ENCODE measurements at places on chromosomes 7 and 10.
A peak's percentile ranks its signal among the peaks of the same experiment; 100 is the strongest.

DNA sequence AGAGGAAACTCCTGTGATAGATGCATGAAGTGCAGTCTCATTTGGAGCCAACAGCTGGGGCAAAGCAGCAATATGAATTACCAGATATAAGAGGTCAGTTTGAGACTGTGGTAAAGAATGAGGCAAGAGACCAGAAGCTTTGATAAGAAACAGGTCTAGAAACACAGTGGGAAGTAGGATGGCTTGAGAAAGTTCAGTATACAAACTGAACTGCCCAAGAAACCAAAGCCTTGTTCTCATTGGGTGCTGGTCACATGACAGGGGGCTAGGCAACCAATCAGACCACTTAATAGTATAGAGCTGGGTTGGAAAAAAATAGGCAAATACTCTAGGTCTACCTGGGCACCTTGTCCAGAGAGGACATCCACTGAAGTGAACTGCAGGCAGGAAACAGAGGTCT lies 46.2 kb upstream of the PLCE1 start:
- DNase-seq = no peak

DNA sequence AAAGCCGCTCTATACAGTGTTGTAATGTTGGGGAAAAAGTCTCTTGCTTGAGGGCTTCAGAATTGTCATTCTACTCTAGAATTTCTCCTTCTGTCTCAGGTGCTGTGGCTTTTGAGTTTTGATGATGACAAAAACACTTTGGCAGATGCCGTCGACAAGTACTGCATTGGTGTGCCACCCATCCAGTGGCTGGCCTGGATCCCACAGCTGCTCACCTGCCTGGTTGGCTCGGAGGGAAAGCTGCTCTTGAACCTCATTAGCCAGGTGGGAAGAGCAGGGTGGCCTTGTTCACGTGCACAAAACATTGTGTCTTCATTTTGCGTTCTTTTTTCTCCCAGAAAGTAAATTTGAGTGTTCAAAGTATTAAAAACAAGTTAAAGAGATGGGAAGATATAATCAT lies 112.0 kb downstream of the TRRAP start:
- DNase-seq = no peak

- no peak for DNase-seq
Observed at GRCh38 chr10:44168478-44168877, 216.4 kb downstream of the CXCL12 start.

DNA sequence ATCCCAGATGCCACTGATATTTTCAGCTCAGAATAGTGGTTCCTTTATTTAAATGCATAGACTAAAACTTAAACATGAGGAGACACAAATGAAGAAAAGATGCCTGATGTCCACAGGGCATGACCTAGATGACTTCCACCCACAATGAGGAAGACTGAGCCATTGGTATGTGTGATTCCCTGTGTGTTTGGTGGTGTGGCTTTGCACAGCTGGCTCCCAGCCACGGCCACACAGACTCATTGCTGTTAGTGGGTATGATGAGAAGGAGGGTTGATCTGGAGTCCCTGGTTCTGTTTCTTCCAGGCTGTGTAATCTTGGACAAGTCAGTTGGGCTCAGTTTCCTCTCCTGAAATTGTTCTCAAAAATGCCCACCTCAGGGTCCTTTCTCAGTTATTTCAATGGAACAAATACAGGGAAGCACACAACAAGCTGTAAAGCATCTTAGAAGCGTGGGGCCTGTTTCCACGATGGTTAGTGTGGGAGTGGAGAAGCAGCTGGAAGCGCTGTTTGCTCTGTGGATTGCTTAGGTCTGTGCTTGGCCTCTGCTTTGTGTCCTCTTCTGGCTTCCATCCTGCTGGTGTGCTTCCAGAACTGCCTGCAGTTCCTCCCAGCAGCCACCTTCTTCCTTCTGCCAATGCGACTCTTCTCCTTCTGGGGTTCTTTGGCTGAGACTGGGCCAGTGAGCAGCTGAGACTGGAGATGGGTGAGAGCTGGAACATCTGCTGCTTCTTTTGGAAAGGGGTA lies 303.7 kb downstream of the BMPER start:
- no peak for DNase-seq

- DNase-seq = no peak
Observed at GRCh38 chr7:129389829-129390228, 44.4 kb upstream of the STRIP2 start.

DNA sequence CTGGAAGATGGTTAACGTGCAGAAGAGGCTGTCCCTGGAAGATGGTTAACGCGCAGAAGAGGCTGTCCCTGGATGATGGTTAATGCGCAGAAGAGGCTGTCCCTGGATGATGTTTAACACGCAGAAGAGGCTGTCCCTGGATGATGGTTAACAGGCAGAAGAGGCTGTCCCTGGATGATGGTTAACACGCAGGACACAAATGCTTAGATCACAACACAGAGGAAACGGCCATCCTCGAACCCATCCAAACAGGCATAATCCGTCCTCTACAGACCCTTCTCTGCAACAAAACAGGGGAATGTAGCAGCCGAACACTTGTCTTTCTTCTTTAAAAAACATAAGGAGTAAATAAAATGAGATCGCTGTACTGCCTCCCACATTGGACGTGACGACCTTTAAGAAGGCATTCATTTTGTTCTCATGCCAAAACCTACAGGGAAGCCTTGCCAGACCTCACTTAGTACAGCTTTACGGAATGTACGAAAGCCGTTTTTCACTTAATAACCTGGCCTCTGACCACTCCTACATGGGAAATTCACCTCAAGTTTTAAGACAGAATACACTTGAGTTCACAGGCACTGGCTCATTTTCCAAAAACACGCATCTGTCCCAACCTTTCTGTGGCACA lies 245.2 kb downstream of the ZMYND11 start:
- no peak for DNase-seq

DNA sequence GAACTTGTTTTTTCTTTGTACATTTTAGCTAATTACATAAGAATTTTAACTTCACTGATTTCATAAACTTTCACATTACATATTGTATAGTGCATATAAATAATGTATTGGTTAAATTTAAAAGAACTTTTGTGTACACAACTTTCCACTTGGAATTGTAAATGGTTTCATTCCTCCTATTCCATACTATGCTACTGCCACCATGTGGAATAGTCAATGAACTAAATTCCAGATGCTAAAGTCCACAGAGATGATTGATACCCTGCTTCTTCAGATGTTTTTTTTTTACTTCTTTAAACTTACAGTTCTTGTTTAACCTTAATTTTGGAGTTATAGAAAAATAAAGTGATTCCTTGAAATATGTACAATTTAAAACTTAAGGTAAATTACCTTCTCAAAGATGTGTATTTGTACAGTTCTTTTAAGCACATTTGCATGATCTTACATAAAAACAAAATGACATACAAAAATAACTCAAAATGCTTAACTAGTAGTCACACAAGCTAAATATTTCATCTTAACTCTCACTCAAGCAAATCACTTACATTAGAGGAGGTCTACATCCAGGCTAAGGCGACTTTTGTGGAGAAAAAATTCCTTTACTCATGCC lies 247.6 kb upstream of the HGF start:
- no peak for DNase-seq

DNA sequence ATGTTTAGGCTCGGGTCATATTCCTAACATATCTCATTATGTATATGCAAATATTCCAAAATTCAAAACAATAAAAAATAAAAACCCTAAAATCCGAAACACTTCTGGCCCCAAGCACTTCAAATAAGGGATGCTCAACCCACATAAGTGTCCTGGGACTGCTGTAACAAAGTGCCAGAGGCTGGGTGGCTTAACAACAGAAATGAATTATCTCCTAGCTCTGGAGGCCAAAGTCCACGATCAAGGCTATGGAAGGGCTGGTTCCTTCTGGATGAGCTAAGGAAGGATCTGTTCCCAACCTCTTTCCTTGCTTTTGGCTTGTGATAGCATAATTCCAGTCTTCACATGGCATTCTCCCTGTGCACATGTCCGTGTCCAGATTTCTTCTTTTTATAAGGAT lies 181.6 kb upstream of the NFE2L3 start:
- no peak for DNase-seq

DNA sequence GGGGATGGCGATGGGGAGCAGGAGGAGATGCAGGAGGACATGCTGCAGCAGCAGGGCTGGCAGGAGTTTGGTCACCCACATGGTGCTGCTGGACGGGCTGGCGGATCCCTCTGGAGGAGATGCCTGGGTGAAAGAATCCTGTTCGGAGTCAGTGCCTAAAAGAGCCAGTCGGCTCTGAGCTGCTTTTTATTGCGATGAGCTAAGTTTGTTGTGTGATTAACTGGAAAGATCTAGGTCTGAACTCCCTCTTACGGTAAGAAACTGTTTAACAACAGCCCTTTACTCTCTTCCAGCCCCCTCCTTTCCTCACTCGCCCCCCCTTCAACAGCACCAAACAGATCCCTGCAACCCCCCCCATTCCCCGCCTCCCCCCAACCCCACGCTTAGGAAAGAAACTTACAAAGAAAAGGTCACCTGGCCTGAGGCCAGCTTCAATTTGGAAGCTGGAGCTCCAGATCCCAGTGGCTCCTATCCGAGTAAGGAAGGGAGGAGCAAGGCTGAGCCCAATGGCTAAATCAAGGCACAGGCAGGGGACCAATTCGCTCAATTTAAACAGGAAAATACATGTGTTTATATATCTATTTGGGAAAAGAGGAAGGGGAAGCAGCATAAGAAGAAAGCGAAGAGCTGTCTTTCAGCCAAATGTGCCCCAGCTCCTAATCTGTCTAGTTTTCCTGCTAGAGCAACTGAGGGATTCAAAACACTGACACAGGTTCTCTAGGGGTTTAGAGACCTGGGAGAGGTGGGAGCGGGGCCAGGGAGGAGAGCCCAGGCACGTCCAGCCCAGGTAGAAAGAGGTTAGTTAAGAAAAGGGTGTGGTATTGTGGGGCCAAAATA lies at the start of gene HGF:
TSS of gene HGF (minus strand) at position 157 of the 837 bp plus-strand sequence. CDS start at position 81, 76 bp downstream.
- DNase-seq = peak; percentile 39

DNA sequence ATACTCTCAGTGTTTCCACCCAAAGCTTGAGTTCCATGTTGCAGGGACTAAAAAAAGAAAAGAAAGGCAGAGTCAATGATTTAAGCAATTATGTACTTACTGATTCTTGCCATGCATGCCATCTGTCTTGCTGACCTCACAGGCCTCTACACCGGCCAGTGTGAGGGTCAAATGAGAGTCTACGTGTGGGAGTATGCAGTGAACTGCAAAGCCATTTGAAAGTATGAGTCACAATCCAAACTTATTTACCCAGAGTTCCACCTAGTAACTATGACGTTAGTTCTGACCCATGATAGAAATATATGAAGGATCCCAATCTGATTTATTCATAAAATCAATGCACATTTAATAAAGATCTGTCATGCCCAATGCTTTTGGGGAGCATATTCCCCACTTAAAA lies 26.5 kb downstream of the PDE1C start:
- DNase-seq = no peak

DNA sequence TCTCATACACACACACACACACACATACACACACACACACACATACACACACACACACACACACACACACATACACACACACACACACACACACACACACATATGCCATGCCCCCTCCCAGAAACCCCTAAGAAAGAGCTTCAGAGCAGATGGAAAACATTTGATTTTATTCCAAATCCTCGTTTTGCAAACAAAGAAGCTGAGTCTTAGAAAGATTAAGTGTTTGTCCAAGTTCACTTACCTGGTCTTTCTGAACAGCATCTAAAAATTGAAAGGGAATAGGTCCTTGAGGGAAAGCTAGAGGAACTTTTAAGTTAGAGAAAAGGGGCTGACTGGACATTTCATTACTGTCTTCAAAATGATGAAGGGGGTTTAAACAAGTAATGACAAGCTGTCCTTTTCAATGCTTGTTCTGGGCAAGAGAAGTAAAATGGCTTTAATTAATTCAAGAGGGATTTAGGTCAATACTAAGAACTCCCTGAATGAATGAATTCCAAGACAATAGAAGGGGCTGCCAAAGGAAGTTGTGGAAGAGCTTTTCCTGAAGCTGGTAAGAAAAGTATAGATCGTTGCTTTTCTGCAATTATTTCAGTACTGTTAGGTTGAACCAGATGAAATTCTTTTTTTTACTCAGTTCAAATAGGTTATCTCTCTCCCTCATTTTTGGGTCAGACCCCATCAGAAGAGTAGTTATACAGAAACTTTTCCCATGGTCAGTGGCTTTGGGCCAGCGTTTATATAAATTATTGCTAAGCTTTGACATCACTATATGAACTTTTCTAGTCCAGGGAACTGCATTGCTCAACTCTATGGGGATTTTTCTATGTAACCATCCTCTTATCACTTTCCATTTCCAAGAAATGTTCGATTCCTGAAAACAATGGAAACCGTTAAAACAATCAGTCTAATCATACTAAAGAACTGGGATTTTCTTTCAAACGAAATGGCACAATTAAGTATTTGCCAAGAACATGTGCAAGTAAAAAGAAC lies 261.4 kb downstream of the MTERF1 start:
- no peak for DNase-seq

DNA sequence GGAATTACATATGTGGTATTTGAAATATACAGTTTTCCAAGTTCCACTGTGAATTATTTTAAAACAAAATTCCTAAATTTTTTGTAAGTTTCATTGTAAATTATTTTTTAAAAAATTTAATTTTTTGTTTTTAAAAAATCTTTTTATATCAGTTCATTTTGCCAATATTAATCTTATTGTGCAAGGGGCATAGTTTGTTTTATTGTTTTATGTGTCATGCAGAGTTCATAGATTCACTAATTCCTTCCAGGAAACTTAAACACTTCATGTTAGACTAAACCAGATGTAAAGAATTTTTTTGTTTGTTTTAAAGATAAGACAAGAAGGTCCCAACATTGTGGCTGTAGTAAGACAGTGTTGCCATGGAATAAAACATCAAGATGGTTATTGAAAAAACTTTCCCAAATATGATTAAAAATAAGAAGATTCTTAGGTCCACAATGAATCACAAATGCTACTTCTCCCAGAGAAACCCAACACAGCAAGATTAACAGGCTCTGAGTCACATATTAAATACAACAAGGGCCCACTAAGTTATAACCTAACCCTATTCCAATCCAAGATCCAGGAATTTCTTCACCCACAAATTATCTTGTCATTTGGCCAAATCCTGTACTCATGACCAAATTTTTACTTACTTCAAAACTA lies 464.7 kb upstream of the IGFBP3 start:
- DNase-seq = no peak

DNA sequence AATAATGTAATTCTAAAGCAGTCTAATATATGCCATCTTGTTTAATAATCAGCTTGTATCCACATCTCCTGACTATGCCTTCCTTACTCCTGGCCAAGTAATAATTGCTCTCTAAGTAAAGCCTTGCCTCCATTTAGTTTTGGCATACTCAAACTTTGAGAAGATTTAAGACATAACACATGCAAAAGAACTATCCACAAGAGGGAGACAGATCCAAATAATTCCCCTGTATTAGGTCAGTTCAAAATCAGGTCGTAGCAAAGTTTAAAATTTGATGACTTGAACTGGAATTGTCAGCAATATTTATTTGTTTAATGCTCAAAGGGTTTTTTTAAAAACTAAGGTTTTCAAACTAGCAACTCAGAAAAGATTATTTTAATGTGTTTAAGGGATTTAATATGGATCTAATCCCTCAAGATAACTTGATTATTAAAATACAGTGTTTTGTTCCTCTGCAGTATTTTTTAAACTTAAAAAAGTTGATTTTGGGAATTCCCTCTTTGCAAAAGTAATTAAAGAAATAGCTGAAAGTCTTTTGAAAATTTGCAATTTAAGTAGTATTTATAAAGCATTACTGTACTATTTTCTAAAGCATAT lies 95.3 kb downstream of the HDAC9 start:
- no peak for DNase-seq

- DNase-seq = no peak
Observed at GRCh38 chr10:760622-761021, 71.2 kb upstream of the DIP2C start.

- DNase-seq = no peak
Observed at GRCh38 chr10:101405001-101405400, 51.0 kb downstream of the BTRC start.

Measured in heart right ventricle (tissue), 16 donors.